ENCODE measurements at places on chromosomes 3 and 15. TPM values are rescaled to one million over a fixed set of nuclear protein-coding genes. Genes with fewer than 3 reads are reported as not detected.

Gene BFSP2
- not detected for polyA plus RNA-seq

Gene RPS17
- polyA plus RNA-seq: 3,193 TPM

Gene CADPS
- 1.4 TPM for polyA plus RNA-seq

Gene SPTSSB
- polyA plus RNA-seq: 11.1 TPM

Gene AADACL2
- 1.4 TPM for polyA plus RNA-seq

Gene RNF7
- 102 TPM for polyA plus RNA-seq

Gene INSYN1
- polyA plus RNA-seq: 12.2 TPM

Gene SEMA5B
- polyA plus RNA-seq: 2.2 TPM

Gene HTR3E
- not detected for polyA plus RNA-seq

Gene FRMD5
- 0.32 TPM for polyA plus RNA-seq

DNA sequence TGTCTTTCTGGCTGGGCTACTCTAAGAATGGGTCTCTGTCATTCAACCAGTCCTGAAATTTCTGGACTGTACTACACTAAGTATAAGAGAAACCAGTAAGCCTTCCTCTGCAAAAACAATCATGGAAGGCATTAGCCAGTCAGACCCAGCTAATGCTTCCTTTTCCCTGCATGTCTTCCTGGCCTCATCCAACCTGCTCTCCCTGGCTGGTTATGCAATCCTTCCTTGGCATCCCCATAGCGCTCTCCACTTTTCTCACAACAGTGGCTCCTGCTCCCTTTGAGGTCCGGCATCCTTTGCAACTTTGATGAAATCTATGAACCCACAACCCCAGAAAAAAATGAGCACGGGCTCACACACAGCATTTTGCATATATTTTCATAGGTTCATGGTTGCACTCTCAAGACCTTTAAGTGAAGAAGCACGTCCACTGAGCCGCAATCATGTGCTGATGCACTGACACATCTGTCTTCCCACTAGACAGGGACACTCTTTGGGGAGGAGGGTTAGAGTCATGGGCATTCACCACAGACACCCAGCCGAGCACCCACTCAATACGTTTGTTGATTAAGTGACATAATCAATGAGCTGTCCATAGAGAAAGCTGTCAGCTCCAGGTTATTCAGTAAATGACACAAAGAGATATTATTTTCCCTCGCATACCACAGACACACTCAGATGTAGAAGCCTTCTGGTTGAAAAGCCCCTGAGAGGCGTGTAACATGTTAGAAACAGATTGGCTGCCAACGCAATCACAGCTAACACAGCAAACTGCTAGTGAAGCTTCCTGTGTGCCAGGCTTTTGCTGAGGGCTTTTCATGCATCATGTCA lies 66.7 kb downstream of the PLD1 start:
- no peak for DNase-seq

DNA sequence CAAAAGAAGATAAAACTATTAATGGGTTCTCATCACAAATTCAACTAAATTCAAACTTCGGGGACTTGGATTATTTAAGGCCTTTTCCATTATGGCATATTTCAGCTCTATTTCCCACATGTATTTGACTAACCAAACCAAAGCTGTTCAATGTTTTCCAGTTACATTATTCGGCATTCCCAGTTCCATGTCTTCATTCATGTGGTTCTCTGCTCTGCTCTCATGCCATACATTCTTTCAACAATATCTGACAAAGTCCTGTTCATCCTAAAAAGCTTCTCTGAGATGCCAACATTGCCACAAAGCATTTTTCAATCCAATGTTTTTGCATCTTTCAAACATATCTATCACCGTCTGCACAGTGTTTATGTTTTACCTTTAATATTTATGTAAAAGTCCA lies 141.4 kb downstream of the GREM1 start:
- no peak for DNase-seq

DNA sequence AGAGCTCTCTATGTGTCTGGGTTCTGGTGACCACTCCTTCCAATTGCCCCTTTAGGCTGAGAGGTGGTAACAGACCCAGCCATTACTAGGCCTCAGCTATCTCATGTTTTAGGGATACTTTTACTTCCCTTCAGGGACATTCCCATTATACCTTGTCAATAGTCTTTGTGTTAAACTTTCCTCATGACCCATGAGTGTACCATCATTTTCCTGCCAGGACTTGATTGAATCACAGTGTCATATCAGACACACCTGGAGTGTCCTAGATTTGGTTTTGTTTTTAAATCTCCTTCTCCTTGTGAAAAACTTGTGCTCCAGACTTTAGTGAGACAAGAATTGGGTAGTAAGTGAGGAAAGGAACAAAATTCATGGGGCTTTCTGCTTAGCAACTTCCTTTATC lies 136.6 kb downstream of the KCNAB1 start:
- DNase-seq: no peak

GRCh38 chr3:12356996-12357395 lies 68.1 kb downstream of the PPARG start:
- no peak for DNase-seq

DNA sequence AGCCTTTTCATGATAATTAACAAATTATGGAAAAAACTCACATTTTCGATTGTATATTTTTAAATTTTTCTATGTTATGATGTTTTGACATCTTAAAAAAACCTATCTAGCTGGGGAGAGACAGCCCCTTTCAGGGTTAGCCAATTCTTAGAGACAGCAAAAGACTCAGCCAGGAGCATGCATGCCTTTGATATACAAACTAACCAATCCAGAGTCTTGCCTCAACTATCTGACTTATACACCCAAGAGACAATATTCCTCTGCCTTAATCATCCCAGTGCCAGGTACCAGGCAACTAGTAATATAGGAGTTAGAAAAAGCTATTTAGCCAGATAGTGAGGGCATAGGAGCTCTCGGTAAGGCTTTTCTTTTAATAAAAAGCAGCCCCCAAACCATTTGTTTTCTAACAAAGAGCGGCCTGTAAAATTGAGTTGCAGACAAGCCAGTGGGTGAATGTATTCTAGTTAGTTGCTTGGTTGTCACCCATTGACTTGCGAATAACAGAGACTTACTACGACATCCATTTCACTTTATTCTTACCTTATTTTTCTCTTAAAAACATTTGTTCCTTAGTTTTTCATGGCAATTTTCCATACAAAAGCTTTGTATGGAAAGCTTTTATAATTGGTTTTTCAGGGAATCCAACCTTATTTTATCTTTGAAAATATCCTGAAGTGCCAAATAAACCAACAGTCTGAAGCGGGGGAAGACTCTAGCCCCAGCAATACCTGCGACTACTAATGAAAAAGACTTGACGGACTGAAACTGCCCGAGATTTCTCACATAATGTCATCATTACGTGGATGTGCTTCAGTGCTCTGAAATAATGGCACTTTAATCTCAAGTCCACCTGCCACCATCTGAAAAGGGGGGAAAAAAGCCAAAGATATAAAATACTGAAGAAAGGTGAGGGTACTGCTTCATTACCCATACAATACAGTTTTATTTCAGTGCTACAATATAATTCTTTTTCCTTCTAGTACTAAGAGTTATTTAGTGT lies 64.6 kb upstream of the ATP2C1 start:
- no peak for DNase-seq

GRCh38 chr15:73550190-73550589 lies 83.0 kb downstream of the NPTN start:
- no peak for DNase-seq

GRCh38 chr3:58585994-58586393 lies 8.8 kb upstream of the FAM107A start:
- DNase-seq: no peak

- DNase-seq: no peak
Observed at GRCh38 chr3:131174752-131175151, 148.1 kb downstream of the NEK11 start.

- DNase-seq: no peak
Observed at GRCh38 chr3:128194843-128195242, 41.6 kb downstream of the EEFSEC start.

DNA sequence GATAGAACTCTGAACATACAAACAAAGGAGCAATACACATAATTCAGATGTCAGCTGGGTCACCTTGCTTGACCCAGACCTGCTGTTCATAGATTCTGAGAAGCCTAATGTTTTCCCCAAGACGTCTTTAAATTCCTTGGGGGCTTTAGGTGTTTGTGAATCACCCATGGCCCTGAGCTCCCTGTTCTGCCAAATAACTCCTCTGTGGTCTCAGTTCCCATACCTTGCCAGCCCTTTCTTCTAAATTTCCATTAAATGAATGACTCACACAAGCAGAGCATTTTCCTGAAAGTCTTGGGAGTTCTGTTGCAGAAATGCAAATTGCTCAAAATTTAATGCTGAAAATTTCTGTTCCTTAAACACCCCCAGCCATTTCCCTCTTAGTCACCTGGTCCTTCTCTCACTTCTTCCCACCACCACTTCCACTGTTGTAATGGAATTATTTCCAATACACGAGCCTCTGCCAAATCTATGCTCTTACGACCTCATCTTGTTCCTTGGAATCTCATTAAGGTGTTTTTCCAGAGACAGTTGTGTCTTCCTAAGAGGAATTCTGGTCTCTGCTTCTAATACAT lies 33.4 kb upstream of the PSMD6 start:
- DNase-seq: no peak

DNA sequence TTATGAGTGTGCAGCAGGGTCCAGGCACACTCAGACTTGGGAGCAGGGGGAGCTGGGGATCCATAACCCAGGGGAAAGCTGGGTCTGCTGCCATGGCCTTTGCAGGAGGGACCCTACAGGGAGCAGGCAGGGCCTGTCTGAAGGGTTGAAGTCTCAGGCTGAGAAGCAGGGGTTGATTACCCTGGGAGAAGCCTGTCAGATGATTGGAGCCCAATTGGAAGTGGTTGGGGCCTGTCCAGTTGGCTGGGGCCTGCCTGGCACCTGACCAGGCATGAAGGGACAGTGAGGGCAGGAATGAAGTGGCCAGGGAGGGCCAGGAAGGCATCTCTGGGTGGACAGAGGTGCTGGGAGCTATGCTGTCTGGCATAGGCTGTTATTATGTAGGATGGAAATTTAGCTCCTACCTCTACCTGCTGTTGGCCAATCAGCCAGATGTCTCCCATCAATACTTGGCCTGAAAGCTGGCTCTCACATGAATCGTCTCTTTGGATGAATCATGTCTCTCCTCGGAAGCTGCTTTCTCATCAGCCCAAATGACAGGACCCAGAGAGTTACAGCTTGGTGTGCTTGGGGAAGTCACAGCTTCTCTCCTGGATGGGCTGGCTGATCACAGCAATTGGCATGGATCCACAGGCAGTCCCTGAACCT lies 27.4 kb upstream of the SLCO2A1 start:
- no peak for DNase-seq

DNA sequence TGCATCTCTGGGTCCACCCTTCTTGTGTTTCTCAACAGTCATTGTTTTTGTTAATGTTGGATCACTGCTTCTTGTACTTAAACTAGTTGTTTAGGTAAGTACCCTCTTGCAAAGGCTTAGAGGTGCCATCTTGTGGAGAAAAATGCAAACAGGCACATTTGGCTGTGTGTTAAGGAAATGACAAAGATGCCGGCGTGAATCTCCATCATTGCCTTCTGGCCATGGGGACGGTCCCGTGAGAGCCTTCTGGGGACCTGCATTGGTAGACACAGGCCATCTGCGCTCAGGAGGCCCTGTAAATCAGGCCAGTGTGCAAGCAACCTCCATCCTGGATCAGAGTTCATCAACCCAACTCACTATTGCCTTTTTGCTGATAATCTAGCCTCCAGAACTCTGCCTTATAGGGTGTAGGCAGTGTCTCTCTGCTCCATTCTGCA lies 158.6 kb upstream of the NR2E3 start:
- DNase-seq: no peak

DNA sequence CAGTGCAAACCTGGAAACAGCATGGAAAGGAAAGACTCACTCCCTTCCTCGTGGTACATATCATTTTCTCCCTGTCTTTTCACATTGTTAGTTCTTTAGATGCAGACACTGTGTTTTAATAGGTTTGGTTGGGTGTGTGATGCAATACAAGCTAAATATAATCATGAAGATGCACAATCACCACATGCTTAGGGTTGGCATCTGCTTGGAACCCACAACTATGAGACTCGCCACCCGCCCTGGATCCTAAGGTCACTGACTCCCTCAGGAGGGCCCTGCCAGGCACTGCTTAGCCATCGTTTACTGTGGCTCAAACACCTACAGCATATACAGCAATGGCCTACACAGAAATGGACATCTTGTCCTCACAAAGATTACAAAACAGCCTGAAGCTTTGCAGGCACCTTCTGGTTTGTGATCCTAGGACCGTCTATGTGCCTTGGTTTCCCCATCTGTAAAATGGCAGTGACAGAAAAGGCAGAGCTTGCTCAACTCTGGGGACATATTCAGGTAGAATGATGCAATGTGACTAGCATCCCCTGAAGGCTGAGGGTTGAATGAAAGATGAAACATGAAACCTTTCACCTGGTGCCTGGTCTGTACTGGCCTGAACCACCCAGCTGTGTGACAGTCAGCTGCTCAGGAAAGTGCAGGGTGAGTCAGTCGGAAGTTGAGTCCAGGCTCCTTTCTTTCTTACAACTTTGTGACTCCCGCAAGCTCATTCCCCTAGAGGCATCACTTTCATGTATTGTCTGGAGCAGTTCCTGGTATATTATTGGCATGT lies 123.6 kb upstream of the PFN2 start:
- no peak for DNase-seq

DNA sequence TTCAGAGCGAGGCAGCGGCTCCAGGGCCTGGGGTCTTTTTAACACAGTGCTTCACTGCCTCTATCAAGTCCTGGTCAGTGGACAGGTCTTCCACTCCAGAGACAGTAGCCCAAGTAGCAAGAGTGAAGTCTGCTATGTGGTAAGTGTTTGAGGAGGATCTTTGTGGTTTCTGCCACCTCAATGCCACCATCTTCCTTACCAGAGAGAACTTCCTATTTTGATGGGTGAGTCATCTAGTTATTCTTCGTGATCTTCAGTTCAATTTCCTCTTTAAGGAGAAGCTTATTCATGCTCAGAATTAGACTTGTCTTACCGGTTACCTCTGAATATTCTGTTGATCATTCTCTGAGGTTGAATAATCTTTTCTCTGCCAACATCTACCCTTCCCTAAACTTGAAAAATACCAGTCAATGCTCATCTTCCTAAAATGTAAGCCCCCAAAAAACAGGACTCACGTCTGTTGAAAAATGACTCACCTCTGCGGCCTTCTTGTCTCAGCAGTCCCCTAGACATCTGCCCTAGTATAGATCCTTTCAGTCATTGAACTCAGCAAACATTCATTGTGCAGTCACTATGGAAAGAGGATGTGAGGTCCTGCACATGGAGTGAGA lies 32.2 kb upstream of the BCL6 start:
- no peak for DNase-seq

Measured in urinary bladder (tissue), 4 donors.